NCI-H2081 (cell line): ENCODE measurements at places on chromosomes 3 and 15.

DNA sequence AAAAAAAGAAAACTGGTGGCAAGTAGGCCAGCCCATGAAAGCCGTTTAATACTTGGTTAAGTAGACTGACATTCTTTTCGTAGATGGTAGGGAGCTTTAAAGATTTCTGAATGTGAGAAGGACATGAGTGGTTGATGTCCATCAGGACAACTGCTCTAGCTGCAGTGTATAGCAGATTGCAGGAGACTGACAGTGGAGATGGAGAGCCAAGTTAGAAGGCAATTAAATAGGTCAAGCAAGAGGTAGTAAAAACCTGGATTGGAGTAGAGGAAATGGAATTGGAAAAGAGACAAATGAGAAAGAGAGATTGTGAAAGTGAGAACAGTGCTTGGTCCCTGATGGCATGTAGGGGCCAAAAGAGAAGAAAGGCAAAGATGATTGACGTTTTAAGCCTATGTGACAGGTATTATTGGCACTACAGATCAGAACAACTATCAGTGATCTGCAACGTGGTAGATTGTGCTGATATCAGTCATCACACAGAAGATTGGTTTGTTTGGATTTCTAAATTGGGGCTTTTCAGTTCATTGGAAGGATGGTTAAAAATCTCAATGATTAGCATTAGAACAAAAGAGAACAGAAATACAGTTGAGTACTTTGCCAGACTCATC lies 74.0 kb downstream of the CNTN4 start:
- peak; percentile 69 for DNase-seq

DNA sequence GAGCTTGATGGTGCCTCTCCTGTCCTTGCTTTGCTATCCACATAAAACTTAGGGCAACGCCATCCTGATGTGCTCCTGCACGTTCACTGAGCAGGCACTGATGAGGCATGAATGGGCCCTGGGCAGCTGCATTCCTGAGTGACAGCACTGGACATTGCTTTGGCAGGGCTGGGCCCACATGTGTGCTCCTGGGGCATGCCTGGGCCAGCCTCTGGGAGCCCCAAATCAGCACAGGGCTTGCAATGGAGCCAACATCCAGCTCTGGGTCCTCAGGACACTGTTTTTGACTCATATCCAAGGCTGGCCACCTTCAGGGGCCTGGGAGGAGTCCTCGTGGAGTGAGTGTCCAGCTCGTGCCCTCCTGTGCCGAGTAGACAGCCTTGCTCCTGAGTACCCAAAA lies 5.9 kb upstream of the TKT start:
- DNase-seq = no peak

DNA sequence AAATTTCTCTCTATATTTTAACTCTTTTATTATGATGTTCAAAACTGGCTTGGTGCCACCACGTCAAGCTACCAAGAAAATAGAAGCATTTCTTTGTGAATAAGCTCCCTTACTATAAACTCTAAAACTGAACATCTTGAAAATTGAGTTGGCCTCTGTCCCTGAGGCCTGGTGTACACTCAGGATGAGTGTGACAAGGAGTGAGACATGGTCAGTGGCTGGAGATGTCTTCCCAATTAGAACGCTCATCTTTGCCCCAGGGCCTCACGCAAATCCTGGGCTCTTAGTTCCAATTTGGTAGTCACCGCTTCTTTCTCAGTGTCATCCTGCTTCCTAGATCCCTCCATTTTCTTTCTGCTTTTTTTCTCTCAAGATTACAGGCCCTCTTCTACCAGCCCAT lies 26.2 kb downstream of the SLC2A2 start:
- DNase-seq = no peak

- no peak for DNase-seq
These were observed 4.9 kb downstream of the IL5RA start for GRCh38 chr3:3105246-3105645.

DNA sequence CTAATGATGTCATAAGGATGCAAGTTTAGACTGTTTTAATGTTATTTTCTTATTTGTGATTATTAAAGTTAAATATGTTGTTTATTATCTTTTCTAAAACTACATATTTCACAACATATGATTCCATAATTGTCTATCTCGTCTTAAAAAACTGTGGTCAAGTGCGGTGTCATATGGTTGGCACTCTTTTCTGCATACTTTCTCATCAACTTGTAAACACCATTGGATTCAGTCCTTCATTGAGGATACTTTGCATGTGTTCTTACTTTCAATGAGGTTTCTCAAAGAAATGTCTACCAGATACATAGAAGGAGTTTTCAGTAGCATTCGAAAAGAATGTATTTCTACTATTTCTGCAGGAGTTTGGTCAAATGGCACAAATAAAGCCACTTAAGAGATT lies 22.0 kb upstream of the ALPK3 start:
- DNase-seq = no peak

- no peak for DNase-seq
These were observed 96.9 kb downstream of the HMG20A start for GRCh38 chr15:77517579-77517978.

- no peak for DNase-seq
These were observed 120.8 kb downstream of the SLCO3A1 start for GRCh38 chr15:91974321-91974720.

DNA sequence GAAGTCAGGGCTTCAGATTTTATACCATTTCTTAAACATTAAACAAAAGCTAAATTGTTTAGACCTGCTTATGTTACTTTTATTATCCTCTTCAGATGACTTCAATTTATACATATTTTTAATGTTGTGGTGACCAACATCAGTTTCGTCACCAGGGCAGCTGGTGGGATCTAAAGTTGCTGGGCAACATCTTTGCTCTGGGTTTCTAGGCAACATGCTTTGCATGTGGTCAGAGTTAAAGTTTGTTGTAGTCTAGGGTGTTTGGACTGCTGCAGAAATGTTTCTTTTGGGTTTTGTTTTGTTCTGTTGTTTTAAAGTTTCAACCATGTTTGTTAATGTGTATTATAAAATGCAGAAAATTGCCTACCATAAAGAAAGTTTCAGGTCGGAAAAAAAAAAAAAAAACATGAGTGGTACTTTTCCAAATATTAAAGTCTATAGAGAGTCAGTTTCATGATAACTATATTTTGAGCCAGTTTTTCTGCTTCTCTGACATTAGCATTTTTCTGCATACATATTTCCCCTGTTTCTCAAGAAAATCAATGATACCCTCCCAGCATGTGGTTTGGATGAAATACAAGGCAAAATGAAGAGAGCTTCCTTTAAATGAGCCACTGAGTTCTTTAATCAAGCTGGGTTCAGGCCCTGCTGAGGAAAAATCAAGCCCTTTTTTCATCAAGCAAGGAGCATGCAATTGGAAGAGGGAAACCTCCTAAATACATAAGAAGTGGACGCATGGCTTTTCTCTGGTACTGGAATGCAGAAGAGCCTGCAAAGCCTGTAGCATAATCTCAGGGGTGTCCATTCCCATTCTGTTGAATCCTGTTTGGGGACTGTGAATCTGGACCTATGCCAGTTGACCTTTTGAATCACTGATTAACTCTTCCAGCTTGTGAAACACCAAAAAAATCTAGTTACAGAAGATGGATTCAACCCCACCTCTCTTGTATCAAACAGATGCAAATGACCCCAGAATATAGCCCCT lies 35.0 kb upstream of the VGLL3 start:
- DNase-seq = no peak

DNA sequence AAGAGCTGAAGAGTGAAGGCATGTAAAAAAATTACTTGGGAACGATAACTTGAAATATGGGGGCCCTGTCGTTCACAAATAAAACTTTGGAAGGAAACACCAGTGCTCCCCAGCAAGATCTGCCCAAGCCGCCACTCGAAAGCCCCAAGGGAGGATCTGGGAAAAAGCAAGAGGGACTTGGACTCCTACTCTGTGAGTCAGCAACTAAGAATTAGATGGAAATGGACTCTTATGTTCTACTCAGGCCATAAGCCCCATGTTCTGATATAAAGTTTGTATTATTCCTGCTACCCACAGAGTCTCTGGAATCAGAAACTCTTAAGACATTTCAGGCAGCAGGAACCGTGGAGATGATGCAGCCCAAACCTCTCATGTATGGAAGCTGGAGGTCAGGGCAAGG lies 75.7 kb downstream of the ITGB5 start:
- no peak for DNase-seq

- DNase-seq = peak; percentile 57
These were observed 18.2 kb downstream of the PEX5L start for GRCh38 chr3:180018543-180018942.

GRCh38 chr3:78086150-78086549 lies 1046.3 kb downstream of the ROBO2 start:
- no peak for DNase-seq

- DNase-seq = no peak
These were observed 45.7 kb upstream of the LCTL start for GRCh38 chr15:66611257-66612053.

DNA sequence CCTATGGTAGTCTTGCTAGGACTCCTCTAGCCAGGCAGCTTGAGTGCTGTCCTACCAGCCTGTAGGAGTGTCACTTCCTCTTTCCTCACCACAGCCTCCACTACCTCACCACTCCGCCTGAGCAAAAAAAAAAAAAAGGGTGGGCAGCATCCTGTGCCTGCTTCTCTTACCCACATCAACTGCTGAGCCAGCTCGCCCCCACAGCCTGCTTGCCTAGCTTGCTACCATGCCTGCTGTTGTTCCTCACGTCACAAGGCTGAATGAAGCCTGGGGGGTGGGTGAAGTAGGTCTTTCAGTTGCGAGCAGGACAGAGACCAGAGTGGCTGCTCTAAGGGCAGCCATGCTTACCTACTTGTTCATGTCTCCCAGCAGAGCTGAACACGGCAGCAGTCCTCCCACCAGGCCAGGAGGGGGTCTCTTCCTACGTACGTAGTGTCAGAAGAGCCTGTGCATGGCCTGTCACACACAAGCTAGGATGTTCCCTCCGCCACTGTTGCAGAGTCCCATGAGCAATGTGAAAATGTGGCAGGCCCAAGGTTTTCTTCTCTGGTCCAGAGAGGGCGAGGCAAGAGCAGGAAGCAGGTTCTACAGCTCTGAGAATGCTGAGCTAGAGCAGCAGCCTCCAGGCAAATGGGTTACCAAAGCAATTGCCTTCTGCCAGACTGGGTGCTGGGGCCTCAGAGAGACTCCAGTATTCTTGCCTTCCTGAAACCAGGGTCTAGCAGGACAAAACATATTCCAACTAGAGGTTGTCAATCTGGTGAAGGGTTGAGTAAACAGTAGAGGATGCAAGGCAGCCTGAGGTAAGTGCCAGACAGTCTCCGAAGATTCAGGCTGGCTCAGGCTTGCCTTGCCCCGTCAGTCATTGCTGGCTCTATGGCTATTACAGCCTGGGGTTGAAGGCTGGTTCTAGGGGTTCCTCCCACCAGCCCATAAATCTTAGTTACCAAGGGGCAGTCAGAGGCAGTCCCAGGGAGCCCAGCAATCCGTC lies 8.1 kb downstream of the PPM1M start:
- no peak for DNase-seq

DNA sequence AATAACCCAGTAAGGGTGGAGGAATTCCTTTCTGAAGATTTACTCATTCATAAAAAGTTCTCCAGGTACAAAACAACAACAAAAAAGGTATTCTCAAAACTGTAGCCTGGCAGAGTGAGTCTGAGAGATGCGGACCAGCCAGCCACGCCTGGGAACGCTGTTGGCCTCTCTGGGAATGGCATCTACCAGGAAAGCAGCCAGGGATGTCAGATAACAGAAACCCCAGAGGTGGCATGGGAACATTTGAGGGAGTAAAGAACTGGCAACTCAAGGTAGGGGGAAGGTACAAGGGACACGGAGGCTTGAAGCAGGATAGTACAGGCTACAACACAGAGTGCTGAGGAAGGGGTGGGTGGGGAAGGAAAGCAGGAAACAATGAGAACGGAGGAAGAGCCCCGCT lies 7.1 kb upstream of the AP3S2 start:
- no peak for DNase-seq

GRCh38 chr3:186783731-186784515 lies 546 bp downstream of the EIF4A2 start:
- peak; percentile 84 for DNase-seq

GRCh38 chr3:55585856-55586255 lies 98.8 kb upstream of the WNT5A start:
- DNase-seq = no peak

DNA sequence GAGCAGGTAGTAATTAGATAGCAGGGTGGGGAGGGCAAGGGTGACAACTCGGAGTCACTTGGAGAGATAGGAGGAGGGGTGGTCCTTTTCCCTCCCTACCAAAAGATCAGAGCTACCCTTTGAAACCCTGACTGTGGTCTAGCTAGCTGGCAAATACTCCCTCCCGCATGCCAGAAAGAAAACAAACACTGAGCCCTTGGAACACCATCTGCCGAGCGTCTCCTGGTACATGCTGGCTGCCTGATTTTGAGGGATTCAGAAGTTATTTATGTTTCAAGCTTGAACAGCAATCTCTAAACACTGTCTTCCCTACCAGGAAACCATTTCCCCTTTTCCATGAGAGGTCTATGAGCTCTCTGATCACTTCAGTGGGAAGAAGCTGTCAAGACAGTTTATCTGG lies 291.6 kb upstream of the CFAP20DC start:
- DNase-seq = no peak

DNA sequence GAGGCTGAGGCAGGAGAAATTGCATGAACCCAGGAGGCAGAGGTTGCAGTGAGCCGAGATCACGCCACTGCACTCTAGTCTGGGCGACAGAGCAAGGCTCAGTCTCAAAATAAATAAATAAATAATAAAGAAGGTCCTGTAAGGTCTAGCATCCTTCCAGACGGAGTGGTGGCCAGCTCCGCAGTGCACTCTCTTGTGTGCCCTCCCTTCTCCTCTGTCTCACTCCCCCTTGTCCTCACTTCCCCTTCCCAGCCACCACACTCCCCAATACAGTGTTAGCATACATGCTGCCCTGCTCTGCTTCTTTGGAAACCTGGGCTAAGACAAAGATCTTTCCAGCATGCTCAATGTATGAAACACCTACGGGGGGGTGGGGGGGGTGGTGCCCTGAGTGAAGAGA lies 3.4 kb upstream of the CLN6 start:
- DNase-seq = no peak

DNA sequence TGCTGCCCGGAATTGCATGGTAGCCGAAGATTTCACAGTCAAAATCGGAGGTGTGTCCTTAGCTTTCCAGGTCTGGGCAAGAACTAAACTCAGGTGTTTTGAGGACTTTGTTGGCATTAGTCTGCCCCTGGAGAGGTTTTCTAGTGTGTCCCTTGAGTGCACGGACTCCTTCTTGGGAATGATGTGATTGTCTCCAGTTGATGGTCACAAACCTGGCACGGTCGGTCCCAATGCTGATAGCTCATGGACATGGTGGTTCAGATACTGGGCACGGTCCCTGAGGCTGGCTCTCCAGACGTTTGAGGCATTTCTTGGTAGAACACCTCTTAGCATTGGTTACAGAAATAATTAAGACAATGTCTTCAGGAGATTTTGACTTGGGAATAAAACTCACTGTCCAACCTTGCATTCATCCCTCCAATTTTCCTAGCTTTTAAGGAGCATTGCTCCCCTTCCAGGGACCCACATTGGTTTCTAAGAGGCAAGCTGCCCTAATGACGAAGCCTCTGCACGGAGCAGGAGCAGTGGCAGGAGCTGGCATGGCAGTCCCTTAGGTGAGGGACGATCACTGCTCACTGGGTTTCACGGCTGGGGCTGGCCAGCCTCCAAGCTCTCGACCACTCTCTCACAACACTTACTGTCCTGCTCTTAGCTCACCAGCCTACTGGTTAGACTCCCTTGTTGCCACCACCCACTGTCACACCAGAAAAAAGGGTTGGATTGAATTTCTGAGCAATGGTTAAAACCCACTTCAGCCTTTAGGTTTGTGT lies 68.1 kb downstream of the PGPEP1L start:
- DNase-seq = no peak
